NCI-H2029 (cell line): ENCODE measurements at places on chromosomes 6 and 20.

GRCh38 chr6:125197795-125198269, 44.3 kb downstream of the TPD52L1 start:
- DNase-seq, result peak; percentile 71

- DNase-seq, result no peak
Observed at GRCh38 chr6:74366634-74367033, 670.6 kb downstream of the CD109 start.

GRCh38 chr6:9361749-9362148, 926.4 kb upstream of the SLC35B3 start:
- DNase-seq, result no peak

- DNase-seq, result no peak
Observed at GRCh38 chr20:3349786-3350185, 57.7 kb downstream of the DNAAF9 start.

DNA sequence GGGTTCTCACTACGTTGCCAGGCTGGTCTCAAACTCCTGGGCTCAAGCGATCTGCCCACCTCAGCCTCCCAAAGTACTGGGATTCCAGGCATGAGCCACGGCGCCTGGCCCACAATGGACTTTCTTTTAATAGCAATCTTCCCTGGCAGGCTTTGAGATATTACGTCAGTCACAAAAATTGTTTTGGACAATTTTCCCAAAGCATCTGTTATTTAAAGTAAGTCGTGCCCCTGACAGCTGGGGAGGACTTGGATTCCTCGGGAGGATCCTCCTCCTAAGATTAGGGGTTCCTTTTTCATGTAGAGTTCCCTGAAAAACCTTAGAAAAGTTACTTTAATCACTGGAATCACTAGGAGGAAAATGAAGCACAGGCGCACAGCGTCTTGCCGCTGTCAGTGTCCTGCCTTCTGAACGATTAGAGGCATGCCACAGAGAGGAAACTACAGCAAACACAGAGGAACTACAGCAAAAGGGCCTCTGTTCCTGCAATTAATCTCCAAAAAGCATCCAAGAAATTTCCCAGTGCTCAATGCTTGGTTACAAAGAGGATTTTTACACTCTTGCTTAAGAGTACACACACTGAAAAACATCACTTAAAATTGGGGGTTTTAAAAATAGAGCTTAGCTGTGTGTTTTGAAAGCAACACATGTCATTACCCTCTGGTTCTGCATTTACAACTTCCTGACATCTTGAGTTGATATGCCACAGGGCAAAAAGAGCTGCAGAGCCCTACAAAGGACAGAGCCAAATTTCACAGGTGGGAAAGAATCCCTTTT, 4.5 kb downstream of the ACSS1 start:
- no peak for DNase-seq

DNA sequence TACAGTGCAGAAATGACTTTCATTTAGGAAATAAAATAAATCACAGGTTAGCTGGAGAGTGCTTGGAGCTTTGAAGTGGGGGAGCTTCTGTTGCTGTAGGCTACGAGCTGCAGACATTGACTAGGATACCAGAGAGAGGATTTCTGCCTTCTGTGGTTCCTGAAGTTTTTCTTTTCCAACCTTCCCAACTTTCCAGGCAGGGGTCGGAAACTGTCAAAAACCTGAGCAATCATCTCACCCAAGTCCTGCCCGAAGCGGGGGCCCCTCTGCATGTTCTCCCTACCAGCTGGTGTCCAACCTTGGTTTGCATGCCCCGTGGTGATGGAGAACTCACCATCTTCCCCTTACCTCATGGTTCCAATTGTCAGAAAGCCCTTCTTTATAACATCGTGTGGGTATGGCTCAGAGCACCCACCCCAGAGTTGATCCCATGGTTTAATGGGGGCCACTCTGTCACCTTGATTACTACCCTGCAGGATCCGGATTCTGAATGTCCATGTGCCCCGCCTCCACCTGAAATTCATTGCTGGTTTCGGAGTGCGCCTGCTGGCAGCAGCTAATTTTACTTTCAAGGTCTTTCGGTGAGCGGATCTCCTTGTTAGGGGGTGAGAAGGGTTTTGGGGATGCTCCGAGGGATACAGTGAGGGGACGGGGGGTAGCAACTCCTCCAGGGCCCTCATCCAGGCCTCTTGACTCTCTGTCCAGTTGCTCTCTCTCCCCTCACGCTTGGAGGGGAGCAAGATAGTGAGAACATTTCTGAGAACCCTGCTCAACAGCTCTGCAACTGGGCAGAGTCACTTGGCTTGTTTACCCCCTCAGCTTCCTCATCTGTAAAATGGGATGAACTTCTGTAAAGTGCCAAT, 5.1 kb downstream of the BPIFB2 start:
- DNase-seq, result no peak

DNA sequence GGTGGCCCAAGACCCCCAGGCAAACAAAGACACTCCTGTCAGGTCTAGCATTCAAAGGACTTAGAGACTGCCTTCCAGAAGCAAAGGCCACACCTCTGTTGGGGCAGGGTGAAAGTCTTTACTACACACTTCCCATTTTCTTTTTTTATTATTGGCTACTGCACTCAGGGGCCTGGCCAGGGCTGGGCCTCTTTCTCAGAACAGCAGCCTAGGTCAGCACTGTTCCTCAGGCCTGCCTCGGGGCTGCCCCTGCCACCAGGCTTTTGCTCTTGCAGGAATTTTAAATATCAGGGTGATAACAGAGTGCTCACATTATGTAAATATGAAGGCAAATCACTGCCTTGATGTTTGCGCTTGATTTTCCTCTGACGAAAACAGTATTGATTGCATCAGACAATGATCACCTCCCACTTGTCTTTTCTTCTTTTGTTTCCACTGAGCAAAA, 18.5 kb downstream of the GSTA4 start:
- no peak for DNase-seq
